Astrocyte (in vitro differentiated cells and primary cell): ENCODE measurements at places on chromosomes 12 and 14. TPM values are rescaled to one million over a fixed set of nuclear protein-coding genes. Genes with fewer than 3 reads are reported as not detected.
A peak's percentile ranks its signal among the peaks of the same experiment; 100 is the strongest.

DNA sequence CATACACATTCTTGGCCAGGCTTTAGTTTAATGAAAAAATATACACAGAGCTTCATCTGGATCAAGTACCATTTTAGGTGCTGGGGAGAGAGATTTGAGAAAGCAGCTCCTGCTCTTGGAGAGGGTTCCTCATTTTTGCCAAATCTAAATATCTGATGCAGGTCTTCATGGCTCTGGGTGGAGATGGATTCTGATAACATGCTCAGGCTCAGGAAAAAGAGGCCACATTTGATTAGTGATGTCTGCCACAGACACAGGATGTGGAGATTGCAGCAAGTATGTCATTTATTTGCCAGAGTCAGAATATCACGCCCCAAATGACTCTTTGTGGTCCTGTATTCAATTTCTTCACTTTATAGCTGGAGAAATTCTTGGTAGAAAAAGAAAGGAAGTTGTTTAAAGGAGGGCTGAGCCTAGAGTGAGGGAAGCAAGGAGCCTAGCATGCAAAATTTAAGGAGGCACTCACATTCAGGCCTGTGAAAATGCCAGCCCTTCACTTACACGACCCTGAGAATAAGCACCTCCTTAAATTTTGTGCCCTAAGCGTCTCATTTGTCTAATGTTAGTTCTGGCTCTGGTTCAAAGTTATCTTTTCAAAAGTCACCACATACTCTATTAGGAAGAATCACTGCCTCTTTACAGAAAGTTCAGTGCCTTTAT is 492.9 kb upstream of the TBX3 start:
- DNase-seq = peak; percentile 41

DNA sequence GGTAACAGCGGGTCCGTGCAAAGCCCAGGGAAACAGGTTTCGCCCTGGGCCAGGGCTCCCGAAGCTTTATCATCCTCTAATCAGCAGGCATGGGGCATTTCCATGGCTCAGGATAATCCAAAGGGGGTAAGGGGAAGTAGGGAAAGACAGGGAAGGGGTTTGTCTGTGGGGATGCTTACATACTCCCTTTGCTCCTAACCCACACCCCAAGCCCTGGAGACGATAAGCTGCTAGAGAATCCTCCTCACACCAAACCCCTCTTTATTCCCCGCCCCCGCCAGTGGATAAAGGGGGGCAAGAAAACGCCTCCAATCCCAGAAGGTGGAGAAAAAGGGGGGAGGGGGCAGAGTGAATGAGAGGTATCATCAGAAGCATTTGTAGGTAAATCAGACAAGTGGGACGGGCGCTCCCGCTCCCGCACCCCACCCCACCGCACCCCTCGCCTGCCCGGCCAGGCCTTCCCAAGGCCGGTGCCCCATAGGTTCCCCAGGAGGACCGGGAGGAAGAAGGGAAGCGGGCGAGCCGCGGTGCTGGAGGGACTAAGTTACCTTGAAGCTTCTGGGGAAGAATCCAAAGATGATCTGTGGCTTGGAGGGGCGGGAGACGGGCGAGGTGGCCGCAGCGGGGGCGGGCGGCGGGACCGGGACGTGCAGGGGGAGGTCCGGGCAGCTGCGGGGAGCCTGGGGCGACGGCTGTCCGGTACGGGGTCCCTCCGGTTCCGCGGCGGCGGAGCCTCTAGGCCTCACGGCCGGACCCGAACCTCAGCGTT is 762 bp downstream of the PPP2R5E start:
- no peak for DNase-seq

GRCh38 chr14:71703477-71703876 is 228.8 kb upstream of the RGS6 start:
- peak; percentile 75 for DNase-seq

GRCh38 chr14:68047906-68048305 is 228.3 kb downstream of the RAD51B start:
- DNase-seq = peak; percentile 63

GRCh38 chr14:32896979-32897697 is 41.5 kb upstream of the NPAS3 start:
- DNase-seq = peak; percentile 33

DNA sequence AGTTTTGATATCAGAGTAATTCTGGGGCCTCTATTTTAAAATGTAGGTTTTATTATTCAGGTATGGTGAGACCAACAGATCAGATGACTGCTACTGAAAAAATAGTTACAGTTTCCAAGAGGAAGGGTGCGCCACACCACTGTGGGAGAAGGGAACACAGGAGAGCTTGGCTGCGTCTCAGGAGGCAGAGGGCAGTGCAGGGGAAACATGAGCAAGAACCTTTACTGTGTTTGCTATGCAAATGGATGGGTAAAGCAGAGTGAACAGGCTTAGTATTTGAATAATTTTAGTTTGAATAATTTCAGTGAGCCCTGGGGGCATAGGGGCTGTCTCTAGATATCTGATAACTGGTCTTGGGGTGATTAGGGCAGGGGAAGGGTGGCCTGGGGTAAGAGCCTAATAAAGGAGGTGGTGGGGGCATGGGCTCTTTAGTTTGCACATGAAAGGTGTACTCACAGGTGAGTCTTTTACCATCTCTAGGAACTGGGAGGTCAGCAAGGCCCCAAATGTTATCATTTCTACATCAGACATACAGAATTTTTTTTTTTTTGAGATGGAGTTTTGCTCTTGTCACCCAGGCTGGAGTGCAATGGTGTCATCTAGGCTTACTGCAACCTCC is 196.8 kb upstream of the NEDD1 start:
- no peak for DNase-seq

- no peak for DNase-seq
Observed at GRCh38 chr12:111993292-111994150, 19.4 kb downstream of the TMEM116 start.

DNA sequence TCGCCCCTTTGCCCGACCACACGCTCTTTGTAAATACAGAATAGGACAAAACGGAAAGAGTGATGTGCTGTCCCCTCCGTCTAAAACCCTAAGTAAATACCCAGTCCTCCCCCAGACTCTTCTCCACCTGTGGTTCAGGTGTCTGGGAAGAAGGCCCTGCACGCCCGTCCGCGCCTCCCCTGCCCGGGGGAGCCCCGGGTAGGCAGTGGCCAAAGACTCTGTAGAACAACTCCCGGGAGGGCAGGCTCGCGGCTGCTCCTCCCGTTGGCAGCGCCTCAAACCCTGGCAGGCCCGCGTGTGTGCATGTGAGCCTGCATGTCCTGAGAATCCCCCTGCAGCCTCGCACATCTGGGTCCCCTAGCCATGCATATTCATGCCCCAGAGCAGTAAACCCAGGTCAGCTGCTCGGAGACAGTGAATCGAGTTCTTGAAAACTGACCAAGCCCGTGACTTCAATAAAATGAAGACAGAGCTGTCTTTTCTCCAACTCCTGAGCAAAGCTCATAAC is 165.8 kb downstream of the MON2 start:
- peak; percentile 25 for DNase-seq

GRCh38 chr12:121668750-121669520 is 519 bp downstream of the MORN3 start:
- DNase-seq = no peak

DNA sequence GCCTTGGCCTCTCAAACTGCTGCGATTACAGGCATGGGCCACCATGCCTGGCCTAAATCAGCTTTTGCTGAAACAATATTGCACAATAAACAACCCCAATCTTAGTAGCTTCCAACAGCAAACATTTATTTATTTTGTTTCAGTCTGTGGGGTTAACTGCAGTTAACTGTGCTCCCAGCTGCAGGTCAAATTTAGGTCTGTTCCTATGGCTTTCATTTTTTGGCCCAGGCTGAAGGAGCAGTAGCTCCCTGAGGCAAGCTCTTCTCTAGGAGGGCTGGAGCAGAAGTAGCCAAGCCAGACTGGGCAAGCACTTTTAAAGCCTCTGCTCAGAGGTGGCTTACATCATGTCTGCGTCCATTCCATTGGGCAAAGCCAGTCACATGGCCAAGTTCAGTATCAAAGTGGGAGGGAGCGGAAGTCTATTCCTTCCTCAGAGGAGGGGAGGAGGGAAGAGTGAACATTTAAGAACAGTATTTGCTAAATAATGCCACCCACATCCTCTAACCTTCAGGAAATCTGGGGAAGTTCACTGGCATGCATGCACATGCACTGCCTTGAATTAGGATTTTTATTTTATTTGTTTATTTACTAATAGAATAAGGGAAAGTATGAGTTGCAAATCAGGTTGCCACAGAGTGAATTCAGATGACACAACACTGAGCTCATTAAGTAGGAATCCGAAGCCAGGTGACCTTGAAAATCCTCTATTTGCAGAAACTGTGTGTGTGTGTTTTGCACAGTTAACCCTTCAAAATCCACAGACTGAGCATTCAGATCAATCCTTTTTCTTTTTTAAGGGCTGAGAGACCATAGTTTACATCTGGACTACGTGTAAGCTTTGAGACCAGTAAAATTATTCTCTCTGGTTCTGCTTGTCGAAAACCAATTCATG is 122.0 kb upstream of the SEL1L start:
- no peak for DNase-seq

GRCh38 chr14:105026802-105027563 is 6.1 kb upstream of the CDCA4 start:
- DNase-seq = peak; percentile 61

- DNase-seq = no peak
Observed at GRCh38 chr14:74483321-74483720, 9.8 kb downstream of the NPC2 start.

GRCh38 chr14:71050227-71050823 is 143.1 kb downstream of the PCNX1 start:
- DNase-seq = no peak

DNA sequence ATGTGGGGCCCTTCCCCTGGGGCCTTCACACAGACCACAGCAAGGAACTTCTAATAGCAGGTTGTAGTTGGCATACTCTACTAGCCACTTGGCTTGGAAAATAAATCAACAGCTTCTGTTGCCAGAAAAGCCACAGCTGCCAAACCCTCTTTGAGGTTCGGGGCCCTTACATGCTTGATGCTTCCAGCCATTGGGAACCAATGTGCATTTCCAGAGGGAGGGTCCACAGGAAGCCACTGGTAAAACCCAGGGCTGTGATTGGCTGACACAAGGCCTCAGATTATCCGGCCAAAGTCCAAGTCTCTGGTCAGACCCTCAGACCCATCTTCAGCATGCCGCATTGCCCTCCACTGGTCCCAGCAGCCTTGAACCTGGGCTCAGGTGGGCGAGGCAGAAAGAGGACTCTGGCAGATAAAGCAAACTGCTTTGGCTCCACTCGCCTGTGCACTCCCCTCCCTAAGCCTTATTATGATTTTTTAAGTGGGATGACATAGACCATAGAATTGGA is 214.4 kb downstream of the BCL11B start:
- DNase-seq = no peak

DNA sequence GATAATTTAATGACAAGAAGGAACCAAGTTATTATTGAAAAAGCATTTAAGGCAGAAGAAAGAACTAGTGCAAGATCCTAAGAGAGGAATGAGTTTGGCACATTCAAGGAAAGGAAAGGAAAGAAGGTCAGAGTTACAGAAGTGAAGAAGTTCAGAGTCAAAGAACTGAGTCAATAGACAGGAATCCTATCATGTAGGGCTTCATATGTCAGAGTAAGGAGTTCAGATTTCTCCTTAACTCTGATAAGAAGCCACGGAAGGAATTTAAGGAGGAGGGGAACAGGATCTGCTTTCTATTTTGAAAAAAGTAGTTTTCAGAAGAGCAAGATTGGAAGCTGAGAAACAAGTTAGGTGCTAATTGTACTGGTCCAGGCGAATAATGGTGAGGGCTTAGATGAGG is 223.1 kb upstream of the FOXN3 start:
- DNase-seq = peak; percentile 69

The OTOGL gene
- total RNA-seq = 0.16 and 0.53 TPM in 2 replicates

The NFYB gene
- 12.3 and 14.8 TPM in 2 replicates for total RNA-seq

The HIF1A gene
- 435 and 475 TPM in 2 replicates for total RNA-seq

The CCDC38 gene
- 0.07 TPM in 1 of 2 replicates, not detected in the other for total RNA-seq

The WNT5B gene
- 110 TPM in 2 replicates for total RNA-seq
